ENCODE measurements at places on chromosomes 13 and 19.

DNA sequence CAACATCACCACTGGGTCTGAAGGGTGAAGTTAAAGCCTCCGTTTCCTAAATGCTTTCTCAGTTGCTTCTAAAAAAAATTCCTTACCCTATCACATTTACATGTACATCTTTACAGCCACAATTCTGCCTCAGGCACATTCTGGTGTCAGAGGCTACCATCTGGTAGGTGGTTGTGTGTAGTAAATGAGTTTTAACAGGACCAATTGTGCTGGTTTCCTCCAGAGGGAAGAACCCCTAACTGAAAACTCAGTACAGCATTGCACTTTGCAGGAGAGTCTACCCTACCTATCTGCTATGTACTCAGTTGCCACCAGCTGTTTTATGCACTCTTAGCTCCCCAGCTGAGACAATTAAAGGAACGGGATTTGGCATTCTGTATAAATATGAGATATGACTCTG, 1576.5 kb downstream of the PCDH9 start:
- DNase-seq = no peak

- DNase-seq = no peak
These were observed 126.8 kb upstream of the RNF113B start for GRCh38 chr13:98303858-98304257.

GRCh38 chr19:6577476-6578125, 13.3 kb downstream of the CD70 start:
- DNase-seq = no peak

GRCh38 chr19:7215176-7215575, 79.0 kb downstream of the INSR start:
- DNase-seq = no peak

GRCh38 chr13:88066847-88067246, 395.7 kb downstream of the SLITRK5 start:
- no peak for DNase-seq

All from stimulated activated CD4-positive, alpha-beta T cell treated with anti-CD3 and anti-CD28 coated beads, Interleukin-4, amount 100 ng/mL, for 4 hours (primary cell).